ENCODE measurements at places on chromosomes 6 and 20.

DNA sequence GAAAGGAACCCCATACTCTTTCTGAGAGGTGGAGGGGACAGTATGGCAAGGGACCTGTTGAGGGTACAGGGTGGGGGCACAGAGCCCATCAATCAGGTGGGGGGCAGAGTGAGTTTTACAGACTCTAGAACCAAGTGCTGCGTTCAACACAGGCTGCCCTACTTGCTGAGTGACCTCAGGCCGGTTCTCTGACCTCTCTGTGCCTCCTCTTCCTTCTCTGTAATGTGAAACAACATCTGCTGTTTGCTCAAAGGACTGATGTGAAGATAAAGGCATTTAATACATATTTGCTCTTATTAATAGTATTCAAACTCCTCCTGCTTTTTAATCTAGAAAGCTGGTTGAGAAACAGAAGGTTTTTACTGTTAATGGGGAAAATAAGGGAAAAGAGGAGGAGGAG, 25.9 kb upstream of the APMAP start:
- no peak for DNase-seq

GRCh38 chr6:1577896-1578745, 31.6 kb upstream of the FOXC1 start:
- DNase-seq, result no peak

GRCh38 chr6:27332692-27333641, 20.9 kb upstream of the POM121L2 start:
- no peak for DNase-seq

GRCh38 chr6:113137426-113137825, 719.7 kb upstream of the MARCKS start:
- DNase-seq, result peak; percentile 62

DNA sequence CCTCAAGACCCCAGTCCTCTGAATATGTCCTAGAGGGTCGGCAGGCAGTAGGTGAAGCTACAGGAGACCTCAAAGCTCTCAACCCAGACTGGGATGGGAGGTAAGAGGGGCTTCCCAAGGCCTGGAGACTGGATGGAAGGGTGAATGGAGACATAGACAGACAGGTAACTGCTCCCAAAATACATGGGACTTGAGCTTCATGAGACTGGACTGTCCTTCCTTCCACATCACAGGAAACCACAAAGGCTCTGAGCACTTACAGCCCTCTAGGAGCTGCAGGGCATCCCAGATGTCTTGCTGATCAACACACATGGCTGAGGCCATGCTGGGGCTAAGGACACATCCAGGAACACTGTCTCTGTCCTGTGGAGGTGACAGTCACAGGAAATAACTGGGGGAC, 11.6 kb downstream of the HSPA12B start:
- DNase-seq, result no peak

GRCh38 chr6:41053041-41053440, at the start of gene APOBEC2:
Gene APOBEC2, plus strand, starts transcription at chr6:41053202. Its CDS starts 146 bp downstream, at chr6:41053348.
- DNase-seq, result no peak

GRCh38 chr6:139112146-139112545, 22.7 kb upstream of the HECA start:
- no peak for DNase-seq

- DNase-seq, result peak; percentile 81
Observed at GRCh38 chr6:158026054-158026900, 44.6 kb downstream of the SYNJ2 start.

DNA sequence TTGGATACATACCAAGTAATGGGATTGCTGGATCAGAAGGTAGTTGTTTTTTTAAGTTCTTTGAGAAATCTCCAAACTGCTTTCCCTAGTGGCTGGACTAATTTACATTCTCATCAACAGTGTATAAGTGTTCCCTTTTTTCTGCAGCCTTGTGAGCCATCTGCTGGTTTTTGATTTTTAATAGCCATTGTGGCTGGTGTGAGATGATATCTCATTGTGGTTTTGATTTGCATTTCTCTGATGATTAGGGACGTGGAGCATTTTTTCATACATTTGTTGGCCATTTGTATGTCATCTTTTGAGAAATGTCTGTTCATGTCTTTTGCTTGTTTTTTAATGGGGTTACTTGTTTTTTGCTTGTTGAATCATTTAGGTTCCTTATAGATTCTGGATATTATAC, 34.8 kb downstream of the TOP1 start:
- DNase-seq, result no peak

DNA sequence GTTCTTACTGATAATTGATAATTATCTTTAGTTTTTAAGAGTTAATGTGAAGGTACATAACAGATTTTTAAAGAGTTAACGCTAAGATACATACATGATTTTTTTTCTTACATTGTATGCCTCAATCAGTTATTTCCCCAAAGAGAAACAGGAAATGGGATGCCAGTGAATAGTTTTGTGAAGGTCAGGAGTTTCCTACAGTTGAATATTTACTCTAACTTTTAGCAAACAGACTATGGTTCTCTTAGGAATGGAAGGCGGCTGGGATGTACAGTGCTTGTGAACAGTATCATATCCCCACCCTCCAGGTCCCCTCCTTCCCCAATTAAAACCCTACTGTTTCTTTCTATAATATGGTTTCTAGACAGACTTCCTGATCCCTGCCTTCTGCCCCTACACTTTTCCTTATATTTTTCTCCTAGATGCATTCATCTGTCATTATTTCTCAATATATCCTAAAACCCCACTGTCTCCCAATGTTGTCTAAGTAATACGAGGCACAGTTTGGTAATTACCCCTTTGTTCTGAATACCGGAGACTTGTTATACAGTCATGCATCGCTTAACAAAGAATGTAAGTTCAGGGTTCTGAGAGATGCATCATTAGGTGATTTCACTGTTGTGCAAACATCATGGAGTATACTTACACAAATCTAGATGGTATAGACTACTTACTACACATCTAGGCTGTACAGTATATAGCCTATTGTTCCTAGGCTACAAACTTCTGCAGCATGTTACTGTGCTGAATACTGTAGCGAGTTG, 29.2 kb downstream of the SLC35A1 start:
- DNase-seq, result no peak

GRCh38 chr6:4774296-4774695, 1.9 kb upstream of the CDYL start:
- DNase-seq, result no peak

GRCh38 chr6:25253351-25253750, 25.8 kb upstream of the CARMIL1 start:
- DNase-seq, result no peak

- no peak for DNase-seq
Observed at GRCh38 chr20:24407151-24407550, 62.3 kb upstream of the SYNDIG1 start.
